ENCODE measurements at places on chromosomes 1 and 21.
A peak's percentile ranks its signal among the peaks of the same experiment; 100 is the strongest.

GRCh38 chr1:202143011-202143767, 1.3 kb downstream of the ARL8A start:
- no peak for DNase-seq

DNA sequence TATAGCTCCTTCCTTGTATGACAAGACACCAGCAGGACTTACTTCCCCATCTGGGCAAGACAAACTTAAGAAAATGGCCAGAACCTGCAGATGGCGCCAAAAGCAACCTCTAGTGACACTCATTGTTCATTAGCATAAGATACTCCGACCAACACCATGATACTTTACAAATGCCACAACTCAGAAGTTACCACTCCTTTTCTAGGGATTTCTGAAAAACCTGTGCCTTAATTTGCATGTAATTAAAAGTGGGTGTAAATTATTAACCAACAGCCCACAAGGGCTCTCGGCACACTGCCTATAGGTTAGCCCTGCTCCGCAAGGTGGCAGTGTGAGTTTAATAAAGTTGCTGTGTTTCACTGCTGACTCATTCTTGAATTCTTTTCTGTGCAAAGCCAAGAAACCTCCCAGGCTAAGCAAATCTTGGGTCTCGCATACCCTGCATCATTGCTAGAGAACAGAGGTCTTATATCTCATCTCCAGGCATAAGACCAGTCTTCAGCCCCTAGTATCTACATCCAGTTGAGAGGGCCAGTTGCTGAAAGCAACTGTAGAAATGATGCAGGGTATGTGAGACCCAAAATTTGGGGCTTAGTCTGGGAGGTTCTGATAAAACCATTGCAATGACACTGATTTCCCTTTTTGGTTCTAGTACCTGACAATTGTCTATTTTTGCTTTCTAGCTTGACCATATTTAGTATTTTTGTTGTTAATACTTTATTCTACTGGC, 86.4 kb downstream of the FAF1 start:
- DNase-seq = peak; percentile 83

GRCh38 chr1:76933847-76934815, 66.9 kb downstream of the ST6GALNAC5 start:
- DNase-seq = no peak

DNA sequence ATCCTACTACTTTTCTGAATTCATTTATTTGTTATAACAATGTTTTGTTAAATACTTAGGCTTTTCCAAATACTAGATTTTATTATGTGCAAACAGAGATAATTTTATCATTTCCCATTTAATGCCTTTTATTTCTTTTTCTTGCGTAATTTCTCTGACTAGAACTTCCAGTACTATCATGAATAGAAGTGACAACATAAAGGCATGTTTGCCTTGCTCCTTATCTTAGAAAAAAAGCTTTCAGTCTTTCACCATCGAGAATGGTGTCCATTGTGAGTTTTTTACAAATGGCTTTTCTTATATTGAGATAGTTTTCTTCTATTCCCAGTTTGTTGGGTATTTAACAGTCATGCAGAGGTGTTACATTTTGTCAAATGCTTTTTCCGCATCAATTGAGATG, 453.1 kb upstream of the ZP4 start:
- DNase-seq = no peak

- DNase-seq = peak; percentile 69
Observed at GRCh38 chr1:44084998-44085675, 33.5 kb upstream of the KLF17 start.

DNA sequence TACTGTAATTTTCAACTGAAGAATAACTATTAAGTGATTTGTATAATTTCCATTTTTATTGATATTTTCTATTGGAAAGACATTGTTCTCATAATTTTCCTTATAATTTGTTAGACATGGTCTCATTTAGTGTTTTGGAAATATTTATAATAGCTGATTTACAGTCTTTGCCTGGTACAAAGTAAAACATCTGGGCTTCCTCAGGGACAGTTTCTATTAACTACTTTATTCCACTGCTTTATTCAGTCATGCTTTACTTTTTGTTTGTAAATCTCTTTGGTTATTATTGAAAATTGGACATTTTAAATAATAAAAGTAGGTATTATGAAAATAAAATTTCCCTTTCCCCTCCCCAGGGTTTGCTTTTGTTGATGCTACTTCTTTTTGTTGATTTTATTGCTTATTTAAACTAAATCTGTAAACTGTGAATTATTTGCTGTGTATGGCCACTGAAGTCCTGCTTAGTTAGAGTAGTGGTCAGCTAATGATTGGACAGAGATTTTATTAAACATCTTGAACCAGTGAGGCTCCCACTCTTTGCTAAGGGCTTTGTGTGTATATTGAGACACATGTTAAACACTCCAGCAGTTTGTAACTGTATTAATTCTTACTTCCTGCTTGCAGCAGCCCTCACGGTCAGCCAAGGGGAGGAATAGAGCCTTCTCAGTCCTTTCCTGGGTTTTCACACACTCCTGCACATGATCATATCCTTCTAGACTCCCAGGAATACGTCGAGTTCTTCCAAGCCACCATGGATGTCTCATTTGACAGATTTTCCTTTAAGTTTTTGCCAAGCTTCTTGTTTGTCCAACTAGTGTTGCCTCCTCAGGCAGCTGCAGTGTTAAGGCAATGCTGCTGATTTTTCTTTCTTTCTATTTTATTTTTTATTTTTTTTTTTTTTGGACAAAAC, 994.6 kb upstream of the PRMT6 start:
- no peak for DNase-seq

DNA sequence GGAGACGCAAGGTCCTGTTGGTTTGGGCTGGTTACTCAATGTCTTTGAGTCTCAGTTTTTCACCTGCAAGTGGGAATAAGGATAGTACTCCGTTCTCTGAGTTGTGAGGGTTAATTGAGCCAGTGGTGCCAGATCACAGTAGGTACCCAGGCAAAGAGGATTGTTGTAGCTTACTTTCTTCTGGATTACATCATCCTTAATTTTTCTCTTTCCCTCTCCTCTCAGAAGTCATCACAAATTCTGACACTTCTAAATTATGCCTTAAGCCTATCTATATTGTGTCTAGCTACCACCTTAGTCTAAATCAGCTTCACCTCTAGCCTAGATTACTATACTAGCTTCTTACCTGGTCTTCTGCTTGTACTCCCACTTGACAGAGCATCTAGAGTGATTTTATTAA, 149.5 kb downstream of the ROR1 start:
- DNase-seq = no peak

GRCh38 chr1:151282883-151283725, 1.0 kb downstream of the ZNF687 start:
- DNase-seq = no peak

DNA sequence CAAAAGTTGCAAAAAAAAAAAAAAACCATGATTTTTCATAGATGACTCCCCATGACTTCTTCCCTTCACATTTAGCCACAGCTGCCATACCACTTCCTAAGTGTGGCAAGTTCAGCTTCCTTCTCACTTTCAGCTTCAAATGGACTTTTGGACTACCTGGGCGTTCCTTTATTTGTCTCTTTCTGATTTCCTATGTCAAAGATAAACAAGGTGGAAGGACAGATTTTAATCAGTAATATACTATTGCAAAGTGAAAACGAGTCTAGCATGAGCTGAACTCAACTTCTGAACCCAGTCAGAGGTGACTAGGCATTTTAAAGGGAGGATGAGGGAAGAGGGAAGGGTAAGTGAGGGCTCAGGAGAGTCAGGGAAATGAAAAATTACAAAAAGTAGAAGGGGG, 14.4 kb upstream of the SCCPDH start:
- DNase-seq = no peak

DNA sequence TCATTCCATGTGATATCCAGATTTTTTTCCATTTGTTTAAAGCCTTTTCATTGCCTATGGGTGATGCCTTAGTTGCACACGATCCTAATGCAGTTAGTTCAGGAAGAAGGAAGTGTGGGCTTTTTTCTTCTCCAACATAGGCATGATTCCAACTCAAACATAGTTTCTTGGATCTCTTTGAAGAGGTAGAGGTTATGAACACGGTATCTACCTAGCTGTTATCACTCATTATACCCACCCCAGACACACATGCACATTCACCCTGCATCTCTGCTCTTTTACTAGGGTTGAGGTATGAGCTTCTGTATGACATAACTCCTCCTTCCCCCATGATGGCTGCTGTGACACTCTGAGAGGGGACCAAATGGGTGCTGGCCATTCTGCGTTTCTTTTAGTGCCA, 122.1 kb upstream of the ZNF648 start:
- DNase-seq = no peak

- DNase-seq = no peak
Observed at GRCh38 chr1:20052386-20052785, 17.6 kb upstream of the PLA2G5 start.

DNA sequence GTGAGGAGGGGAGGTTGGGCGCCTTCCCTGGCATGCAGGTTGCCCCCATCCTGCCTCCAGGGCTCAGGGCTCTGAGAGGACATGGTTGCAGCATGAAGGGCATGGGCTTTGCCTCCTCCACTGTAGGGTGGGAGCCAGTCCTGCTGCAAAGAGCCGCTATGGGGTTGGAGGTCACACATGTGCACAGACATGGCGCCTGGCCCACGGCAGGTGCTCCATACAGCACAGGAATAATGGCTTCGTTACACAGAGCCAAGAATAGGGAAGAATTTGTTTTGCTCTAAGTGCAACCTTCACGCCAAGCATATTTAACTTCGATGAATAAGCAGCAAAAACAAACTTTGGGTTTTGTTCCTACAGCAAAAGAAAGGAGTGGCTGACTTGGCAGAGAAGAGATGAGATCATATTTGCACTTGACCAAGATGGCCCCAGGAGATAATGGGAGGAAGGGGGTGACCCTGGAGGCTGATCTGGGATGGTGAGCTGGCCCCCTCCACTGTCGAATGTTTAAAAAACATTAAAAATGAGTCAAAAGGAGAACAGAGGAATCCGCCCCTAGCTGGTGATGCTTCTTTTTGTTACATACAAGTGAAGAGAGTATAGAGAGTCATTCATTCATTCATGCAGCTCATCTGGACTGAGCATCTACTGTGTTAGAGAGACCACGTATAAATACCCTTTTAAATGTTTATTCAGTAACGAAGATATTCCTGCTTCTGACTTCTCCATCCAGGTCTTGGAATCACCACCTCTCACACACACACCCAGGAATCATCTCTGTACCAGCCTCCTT, 12.4 kb upstream of the C2CD2 start:
- DNase-seq = no peak

GRCh38 chr1:11485191-11485590, 6.2 kb downstream of the DISP3 start:
- DNase-seq = no peak

- DNase-seq = peak; percentile 100
Observed at GRCh38 chr1:244214009-244214967, 163.2 kb downstream of the ZBTB18 start.

DNA sequence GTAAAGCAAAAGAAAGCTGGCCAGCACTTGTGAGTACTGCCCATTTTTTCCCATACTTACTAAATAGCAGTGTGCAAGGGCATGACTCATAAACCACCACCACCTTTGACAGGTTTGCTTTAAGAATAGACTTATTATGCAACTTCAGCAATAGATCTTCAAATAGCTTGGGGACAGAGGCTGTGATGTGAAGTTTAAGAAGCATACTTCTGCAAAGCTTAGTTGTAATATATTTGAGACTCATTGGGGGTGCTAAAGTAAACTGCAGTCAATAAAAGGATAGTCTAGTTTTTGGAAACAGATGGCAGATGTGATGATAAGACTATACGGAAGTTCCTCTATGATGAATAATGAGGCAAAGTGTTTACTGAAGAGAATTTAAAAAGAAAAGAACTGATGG, 210.0 kb downstream of the PLA2G4A start:
- peak; percentile 56 for DNase-seq

- DNase-seq = no peak
Observed at GRCh38 chr1:174797398-174797797, 202.3 kb upstream of the CACYBP start.

- DNase-seq = no peak
Observed at GRCh38 chr1:157310401-157310800, 172.2 kb upstream of the ETV3 start.

- DNase-seq = no peak
Observed at GRCh38 chr21:40200946-40201345, 333.7 kb downstream of the PCP4 start.

GRCh38 chr1:109198043-109198695, 15.5 kb upstream of the SARS1 start:
- DNase-seq = peak; percentile 65

- DNase-seq = peak; percentile 65
Observed at GRCh38 chr1:116570358-116571214, at the start of gene CD58. CD58 (minus strand) TSS chr1:116571026; CDS start chr1:116570972, 54 bp downstream.

DNA sequence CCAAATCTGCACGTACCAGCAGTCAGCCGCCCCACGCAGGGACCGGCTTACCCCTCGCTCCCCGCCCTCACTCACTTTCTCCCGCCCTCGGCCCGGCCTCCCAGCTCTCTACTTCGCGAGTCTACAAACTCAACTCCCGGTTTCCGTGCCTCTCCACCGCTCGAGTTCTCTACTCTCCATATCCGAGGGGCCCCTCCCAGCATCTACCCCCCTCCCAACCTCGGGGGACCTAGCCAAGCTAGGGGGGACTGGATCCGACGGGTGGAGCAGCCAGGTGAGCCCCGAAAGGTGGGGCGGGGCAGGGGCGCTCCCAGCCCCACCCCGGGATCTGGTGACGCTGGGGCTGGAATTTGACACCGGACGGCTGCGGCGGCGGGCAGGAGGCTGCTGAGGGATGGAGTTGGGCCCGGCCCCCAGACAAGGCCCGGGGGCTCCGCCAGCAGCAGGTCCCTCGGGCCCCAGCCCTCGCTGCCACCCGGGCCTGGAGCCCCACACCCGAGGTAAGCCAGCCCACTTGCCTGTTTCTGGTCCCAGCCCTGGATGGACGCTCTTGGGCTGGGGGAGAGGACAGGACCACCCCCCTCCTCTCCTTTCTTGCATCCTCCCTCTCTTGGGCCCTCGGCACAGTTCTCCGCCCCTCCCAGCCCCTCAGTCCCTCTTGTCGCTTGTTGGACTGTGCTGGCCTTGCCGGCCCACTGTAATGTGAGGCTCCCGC, at the start of gene ARTN:
Gene ARTN (plus strand): TSS at position 416 of the 715 bp plus-strand sequence. CDS start 1,856 bp downstream, outside the sequence.
- no peak for DNase-seq

GRCh38 chr1:63255153-63255552, 67.2 kb upstream of the FOXD3 start:
- peak; percentile 31 for DNase-seq

DNA sequence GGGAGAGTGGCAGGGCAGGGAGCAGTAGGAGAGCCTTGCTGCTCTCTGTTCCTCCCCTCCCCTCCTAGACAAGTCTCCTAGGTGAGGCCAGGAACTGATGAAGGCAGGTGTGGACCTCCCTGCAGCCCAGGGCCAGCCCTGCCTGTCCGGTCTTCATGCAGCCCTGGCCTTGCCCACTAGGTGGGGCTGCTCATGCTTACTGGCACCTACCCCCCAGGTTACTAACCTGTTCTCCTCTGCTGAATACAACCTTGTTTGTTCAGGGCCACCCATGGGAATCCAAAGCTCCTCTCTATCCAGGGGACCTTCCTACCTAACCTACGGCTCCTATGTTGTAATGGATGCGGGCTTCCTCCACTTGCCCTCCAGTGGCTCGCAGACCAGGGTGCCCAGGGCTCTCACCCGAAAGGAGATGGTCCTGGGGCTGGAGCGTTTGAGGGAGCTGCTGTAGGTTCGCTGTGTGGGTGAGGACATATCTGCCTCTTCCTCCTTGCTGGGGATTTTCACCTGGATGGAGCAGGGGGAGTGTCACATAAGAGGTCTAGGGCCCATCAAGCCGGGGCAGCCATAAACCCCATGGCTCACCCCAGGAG, 7.9 kb upstream of the TNNT2 start:
- DNase-seq = peak; percentile 41

- peak; percentile 90 for DNase-seq
Observed at GRCh38 chr1:111275079-111275478, 15.6 kb upstream of the CHIA start.

GRCh38 chr1:147252540-147252939, 10.1 kb downstream of the CHD1L start:
- no peak for DNase-seq

GRCh38 chr1:221706876-221707582, 34.9 kb downstream of the DUSP10 start:
- no peak for DNase-seq

Measured in H4 (cell line).